ENCODE measurements at places on chromosomes 4 and X.

DNA sequence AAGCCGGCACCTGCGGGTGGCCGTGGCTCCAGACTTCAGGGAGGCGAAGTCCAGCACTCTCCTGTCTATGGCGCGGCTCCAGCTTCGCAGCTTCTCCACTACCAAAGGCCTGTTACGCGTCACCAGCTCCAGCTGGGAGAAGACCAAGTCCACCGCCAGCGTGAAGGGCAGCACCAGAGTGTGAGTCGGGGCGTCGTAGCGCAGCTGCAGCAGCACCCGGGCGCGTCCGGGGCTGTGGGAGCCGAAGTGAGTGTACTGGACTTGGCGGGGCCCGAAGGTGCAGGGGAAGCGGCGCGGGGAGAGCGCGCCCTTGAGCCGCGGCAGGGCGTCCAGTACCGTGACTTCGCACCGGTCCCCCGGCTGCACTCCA is 444 bp downstream of the FREM3 start:
- DNase-seq, result no peak

- DNase-seq, result no peak
Observed at GRCh38 chrX:100407784-100408712, 2.0 kb downstream of the PCDH19 start.

GRCh38 chr4:150402871-150403272 is 179.1 kb upstream of the MAB21L2 start:
- DNase-seq, result no peak

DNA sequence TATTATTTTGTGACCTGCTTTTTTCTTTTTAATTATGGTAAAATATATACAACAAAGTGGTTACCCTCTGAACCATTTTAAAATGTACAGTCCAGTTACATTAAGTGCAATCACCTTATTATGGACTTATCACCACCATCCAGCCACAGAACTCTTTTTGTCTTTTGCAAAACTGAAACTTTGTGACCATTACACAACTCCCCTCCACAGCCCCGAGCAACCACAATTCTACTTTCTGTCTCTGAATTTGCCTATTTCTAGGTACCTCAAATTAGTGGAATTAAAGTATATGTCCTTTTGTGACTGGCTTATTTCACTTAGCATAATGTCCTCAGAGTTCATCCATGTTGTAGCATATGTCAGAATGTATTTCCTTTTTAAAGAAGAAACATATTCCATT is 39.3 kb upstream of the WWC2 start:
- no peak for DNase-seq

DNA sequence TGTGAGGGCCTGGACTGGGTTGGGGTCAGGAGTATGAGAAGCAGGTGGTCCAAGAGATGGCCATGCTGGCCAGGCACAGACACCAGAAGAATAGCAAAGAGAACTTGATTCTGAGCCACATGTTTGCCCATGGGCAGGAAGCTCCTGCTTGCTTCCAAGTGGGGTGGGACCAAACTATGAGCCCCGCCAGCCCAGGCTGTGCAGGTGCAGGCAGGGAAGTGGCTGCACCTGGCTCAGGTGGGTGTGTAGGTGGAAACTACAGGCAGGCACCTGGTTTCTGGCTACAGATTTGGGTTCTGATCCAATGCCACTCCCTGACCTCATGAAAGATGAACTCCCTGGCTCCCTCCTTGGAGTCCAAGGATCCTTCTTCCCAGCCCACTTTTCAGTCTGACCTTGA is 207.9 kb upstream of the KLF3 start:
- DNase-seq, result no peak

- DNase-seq, result no peak
Observed at GRCh38 chr4:71404049-71404448, 65.2 kb downstream of the SLC4A4 start.

DNA sequence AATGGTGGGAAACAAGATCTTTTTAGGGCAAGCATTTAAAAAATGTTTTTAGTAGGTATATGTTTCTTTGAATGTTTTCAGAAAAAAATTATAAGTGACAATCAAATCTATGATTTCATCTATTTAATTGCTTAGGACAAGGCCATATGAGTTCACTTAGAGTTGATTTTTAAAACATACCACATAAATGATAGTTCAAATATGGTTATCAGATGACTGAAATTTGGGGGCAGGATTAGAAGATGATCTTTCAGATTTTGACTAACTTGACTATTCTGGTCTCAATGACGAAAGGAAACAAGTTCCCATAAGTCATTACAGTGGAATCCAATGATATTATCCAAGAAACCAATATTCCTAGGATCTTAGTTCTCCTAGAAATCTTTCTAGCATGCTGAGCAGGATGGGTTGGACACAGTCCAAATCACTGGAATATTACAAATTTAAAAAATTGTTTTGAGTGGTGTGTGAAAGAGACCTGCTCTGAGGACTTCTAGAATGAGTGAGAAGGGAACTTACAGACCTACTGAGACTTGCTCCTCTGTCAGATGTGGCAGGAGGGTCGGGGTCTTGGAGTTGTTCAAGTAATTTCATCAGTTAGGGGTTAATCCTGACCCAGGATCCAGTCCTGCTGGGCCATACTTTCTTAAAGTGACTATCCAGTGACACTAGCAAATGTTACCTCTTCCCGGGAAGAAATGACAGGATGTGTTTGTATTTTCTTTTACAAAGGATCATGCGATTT is 20.0 kb downstream of the RHOH start:
- DNase-seq, result no peak

DNA sequence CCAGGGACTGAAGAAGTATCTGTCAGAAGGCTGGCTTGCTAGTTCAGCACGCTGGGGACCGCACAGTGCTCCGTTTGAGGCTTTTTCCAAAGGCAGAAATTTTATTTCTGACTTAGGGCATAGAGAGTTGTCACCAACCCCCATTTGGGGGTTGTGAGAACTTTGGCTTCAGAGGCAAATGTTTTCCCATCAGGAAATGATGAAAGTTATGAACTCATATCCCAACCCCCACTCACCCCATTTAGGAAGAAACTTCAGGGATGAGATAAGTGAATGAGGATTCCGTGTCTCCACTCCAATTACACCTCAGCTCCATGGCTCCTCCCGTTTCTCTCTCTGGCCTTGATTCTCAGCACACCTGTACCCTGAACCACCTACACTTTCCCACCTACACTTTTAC is 4.3 kb upstream of the WDR13 start:
- DNase-seq, result no peak

- DNase-seq, result no peak
Observed at GRCh38 chr4:25358515-25359275, 18.4 kb upstream of the ANAPC4 start.

GRCh38 chr4:138540056-138540800 is 298.1 kb upstream of the SLC7A11 start:
- DNase-seq, result no peak

DNA sequence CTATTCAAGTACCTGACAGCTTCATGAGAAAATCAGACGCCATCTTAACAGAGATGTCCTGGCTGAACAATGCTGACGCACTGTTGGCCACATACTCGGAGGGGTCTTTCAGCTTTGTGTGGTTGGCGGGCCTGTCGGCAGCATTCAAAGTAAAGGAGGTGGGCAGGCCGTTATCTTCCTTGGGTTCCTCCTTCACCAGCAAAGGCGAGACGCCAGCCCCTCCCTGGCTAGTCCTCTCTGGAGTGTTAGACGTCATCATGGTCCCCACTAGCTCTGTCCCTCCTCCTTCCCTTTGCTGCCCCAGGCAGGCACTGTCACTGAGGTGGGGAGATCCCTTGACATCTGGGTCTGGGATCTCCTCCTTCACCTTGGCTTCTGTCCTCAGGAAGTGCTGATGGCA is 53.0 kb downstream of the ZNF827 start:
- no peak for DNase-seq

DNA sequence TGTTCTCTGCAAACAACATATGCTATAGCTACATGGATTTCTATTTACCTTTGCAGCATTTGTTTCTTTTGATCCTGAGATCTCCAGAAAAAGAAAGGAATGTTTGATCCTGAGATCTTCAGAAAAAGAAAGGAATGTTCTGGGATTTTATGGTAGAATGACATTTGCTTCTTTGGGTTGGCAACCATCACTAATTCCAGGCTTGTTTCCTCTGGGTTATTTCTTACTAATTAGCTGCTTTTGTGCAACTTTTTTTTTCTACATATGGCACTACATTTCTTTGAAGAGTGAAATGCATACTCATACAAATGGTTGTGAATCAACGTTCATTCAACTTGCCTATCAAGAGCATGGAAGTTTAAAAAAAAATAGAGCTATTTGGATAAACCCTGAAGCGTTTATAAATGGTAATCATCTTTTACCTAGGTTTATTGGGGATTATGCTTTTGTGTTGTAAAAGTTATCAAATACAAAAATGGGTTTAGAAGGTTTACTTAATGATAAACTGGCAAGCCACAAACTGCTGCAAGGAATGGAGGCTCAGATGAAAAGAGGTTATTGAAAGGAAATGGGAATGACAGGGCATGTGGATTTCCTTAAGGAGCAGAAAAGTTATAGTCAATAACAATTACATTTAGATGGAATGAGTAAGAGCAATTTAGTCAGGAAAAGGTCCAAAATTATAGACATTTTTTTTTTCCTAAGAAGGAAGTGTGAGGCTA is 95.6 kb upstream of the PCDH18 start:
- no peak for DNase-seq

DNA sequence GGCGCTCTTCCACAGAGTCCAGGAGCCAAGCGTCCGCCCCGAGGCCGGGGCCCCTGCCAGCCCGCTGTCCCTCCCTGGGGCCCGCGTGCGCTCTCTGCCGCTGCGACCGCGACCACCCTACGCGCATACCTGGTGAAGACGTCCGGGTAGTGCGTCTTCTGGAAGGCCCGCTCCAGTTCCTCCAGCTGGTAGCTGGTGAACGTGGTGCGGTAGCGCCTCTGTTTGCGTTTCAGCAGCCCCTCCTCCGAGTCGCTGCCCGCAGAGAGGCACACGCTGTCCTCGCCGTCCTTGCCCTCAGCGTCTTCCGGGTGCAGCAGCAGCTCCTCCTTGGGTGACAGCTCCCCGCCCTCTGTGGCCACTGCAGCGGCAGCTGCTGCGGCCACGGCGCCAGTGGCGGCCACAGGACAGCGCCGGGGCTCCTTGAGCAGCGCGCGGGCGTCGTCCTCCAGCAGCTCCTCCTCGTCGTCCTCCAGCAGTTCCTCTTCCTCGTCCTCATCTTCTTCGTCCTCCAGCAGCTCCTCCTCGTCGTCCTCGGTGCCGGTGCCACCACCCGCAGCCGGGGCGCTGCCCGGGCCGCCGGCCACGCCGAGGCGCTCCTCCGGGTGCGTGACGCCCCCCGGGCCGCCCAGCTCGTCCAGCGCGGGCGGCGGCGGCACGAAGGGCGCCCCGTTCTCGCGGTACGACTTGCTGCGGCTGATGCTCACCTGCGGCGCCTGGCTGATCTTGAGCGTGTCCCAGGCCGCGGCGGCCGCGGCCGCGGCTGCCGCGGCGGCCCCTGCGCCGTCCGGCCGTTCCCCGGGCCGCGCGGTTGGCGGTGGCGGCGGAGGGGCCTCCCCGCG is 2.8 kb downstream of the ARX start:
- no peak for DNase-seq

GRCh38 chr4:123953566-123953965 is 557.0 kb downstream of the SPRY1 start:
- no peak for DNase-seq

DNA sequence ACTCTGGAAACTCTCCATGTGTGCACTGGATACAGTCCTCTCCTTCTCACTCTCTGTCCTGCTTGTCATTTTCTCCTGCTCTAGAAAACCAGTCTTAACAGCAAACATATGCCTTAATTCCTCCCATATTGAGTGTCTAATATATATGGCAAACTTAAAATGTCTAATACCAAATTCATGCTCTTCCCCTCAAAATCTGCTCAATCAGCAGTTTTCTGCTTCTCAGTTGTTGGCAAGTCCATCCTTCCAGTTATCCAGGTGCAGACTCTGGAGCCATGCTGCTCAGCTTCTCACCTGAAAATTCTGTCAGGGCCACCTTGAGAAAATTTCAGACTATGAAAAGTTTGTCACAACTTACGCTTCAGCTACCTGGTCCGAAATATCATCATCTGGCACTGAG is 3.1 kb upstream of the CENPE start:
- no peak for DNase-seq

DNA sequence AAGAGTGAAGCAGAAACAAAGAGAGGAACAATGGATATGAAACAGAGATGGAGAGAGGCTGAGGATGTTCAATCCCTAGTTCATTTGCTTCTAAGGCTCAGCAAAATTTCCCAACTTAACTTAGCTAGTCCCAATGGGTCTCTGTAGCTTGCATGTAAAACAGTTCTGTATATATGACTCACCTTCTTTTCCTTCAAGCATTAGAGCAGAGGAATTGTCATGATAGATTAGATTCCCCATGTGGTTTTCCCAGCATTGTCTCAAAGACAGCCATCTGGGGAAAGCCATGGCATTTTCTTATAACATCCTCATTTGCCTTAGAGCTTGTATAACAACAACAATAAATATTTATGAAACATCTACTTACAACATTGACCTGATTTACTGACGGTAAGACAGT is 93.9 kb upstream of the GATB start:
- DNase-seq, result no peak

DNA sequence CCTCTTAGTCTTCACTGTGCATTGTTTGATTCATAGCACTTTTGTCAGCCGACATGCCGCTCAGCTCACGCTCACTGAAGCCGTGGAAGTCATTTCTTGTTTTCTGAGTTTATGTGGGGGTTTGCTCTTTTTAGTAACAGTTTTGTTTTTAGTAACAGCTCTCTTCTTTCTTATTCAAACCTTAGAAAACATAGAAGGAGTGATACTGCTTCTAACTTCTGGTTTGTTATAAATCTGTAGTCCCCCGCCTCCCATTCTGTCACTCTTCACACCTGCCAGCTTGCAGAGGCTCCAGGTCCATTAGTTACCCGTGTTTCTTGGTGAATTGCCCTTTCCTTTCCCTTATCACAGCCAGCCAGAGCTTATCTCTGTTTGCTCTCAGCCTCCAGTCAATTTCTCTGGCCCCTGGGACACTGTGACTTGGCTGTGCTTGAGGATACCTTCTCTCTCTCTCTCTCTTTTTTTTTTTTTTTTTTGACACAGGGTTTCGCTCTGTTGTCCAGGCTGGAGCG is 50.5 kb downstream of the GRK4 start:
- no peak for DNase-seq

- DNase-seq, result no peak
Observed at GRCh38 chr4:24266951-24267722, 317.2 kb downstream of the DHX15 start.

DNA sequence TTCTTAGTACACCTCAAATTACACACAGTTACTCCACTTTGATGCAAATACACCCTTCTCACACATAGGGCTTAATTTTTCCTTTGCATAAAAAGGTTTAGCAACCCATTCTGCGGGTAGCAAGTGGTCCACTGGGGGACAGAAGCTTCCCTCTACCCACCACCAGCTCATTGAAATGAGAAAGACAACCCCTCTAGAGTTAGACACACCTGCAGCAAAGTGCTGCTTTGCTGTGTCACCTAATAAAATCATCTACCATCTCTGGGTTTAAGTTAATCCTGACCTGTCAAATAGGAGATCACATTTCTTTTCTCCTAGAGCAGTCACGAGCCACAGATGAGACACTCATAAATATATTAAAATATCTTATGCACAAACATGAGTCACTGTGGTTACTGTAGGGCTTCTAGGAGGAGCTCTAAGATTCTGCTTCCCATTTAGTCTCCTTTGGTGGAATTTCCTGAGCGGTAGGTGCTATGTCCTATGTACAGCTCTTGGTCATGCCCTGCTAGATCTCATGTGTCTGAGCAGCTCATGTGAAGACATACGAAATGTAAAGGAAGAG is 11.9 kb downstream of the BMX start:
- no peak for DNase-seq

GRCh38 chrX:40010550-40011321 is 87.0 kb downstream of the BCOR start:
- DNase-seq, result no peak

GRCh38 chr4:6198768-6199421 is 1.5 kb downstream of the JAKMIP1 start:
- DNase-seq, result no peak
